Neural crest cell (in vitro differentiated cells): ENCODE measurements at places on chromosomes 16 and 17. TPM values are rescaled to one million over a fixed set of nuclear protein-coding genes. Genes with fewer than 3 reads are reported as not detected.

DNA sequence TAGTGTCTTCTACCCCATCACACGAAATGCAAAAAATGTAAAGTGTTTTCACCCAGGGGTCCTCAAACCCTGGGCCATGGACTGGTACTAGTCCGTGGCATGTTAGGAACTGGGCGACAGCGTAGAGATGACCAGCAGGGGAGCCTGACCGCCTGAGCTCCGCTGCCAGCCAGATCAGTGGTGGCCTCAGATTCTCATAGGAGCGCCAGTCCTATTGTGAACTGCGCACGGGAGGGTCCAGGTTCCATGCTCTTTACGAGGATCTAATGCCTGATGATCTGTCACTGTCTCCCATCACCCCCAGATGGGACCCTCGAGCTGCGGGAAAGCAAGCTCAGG lies 4.5 kb downstream of the SCARF1 start:
- peaks cover 33% of the 10 kb centered on the region for H3K27me3 ChIP-seq
- H3K4me3 ChIP-seq, result peak overlapping the region; percentile 33
- DNase-seq, result no peak
- H3K4me1 ChIP-seq, result peaks cover 40% of the 10 kb centered on the region
- H3K27ac ChIP-seq, result no peak overlapping the region
- no peaks in the 10 kb centered on the region for H3K36me3 ChIP-seq

GRCh38 chr17:28524476-28525424 lies 18.6 kb downstream of the FOXN1 start:
- H3K4me3 ChIP-seq, result no peak overlapping the region
- H3K27ac ChIP-seq, result peak overlapping the region; percentile 19
- H3K36me3 ChIP-seq, result no peaks in the 10 kb centered on the region
- no peaks in the 10 kb centered on the region for H3K4me1 ChIP-seq

- peak overlapping the region; percentile 57 for H3K4me3 ChIP-seq
- no peaks in the 10 kb centered on the region for H3K36me3 ChIP-seq
- peaks cover 56% of the 10 kb centered on the region for H3K4me1 ChIP-seq
- no peak for DNase-seq
These were observed 218.5 kb upstream of the CIBAR2 start for GRCh38 chr16:85330694-85331188.

KRT40 gene
- total RNA-seq, result not detected in 2 replicates

USP7 gene
- 151 and 162 TPM in 2 replicates for total RNA-seq

- no peaks in the 10 kb centered on the region for H3K27me3 ChIP-seq
- peaks cover 32% of the 10 kb centered on the region for H3K4me1 ChIP-seq
- H3K27ac ChIP-seq, result no peak overlapping the region
These were observed 24.5 kb upstream of the SUPT4H1 start for GRCh38 chr17:58376472-58377000.

DNA sequence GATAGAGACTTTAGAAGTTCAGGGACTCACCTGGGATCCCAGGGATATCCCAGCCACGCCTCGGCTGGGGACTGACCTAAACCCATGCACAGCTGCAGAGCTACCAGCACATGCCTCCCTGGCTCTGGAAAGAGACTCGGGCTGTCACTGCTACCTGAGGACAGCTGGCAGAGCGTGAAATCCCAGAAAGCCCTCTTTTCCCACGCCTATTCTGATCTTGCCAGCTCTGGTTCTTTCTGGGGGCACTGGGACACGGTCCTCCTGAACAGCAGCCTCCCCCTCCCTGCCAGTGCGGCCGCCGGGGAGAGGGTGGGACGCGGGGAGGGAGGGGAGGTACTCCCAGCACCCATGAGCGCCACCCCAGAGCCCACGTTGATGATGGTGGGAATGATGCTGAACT lies 10.8 kb downstream of the P2RX5 start:
- no peak overlapping the region for H3K4me3 ChIP-seq
- peaks cover 5% of the 10 kb centered on the region for H3K27me3 ChIP-seq
- H3K36me3 ChIP-seq, result no peaks in the 10 kb centered on the region
- no peak overlapping the region for H3K27ac ChIP-seq

DNA sequence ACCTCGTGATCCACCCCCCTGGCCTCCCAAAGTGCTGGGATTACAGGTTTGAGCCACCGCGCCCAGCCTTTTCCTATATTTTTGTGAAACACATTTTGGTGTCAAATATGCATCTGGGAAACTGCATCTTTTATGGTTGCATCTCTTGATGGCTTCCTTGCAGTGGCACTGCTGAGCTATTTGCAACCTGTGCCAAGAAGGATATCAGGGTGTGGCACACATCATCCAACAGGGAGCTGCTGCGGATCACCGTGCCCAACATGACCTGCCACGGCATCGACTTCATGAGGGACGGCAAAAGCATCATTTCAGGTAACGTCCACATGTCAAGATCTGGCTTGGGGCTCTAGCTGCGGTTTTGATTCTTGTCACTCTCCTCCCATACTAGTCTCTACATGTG lies 16.8 kb upstream of the USP43 start:
- H3K27me3 ChIP-seq, result peaks cover 12% of the 10 kb centered on the region
- no peaks in the 10 kb centered on the region for H3K36me3 ChIP-seq
- H3K4me1 ChIP-seq, result no peaks in the 10 kb centered on the region
- no peak overlapping the region for H3K4me3 ChIP-seq
- no peak for DNase-seq
- H3K27ac ChIP-seq, result no peak overlapping the region

NPTX1 gene
- 1.6 and 1.9 TPM in 2 replicates for total RNA-seq

DNA sequence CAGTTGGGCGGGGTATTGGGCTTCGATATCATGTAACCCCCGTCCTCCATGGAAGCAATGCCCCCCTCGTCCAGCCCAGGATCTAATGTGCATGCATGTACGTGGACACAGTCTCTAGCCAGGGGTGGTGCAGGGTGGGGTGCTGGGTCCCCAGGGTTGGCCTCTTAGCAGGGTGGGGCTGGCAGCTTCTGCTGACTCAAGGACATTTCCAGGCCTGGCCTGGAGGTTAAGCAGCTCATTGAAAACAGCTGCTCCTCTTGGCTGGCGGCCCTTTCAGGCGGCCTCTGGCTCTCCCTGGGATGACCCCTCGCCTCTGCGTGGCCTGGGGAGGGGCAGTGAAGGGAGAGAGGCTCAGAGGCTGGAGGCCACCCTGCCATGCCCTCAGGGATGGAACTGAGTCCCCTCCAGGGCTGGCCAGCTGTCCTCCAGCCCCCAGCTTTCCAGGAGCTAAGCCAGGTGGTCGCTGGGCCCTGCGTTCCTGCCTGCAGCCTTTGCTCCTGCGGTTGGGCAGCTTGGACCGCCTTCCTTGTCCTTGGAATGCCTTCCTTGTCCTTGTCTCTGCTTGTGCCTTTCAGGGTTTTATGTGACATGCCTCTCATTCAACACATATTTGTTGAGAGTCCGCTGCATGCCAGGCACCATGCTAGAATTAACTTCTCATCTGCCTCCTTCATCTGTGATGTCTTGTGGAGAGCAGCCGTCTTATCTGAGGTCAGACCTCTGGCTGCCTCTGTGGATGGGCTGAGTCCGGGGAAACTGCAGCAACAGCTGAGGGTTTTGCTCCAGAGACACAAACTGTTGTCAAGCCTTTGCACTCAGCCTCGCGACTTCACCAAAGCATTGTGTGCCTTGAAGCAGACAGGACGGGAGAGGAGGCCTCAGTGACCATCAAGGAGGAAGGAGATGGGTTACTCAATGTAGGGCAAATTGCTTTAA lies 26.6 kb downstream of the MRC2 start:
- H3K36me3 ChIP-seq, result no peaks in the 10 kb centered on the region
- DNase-seq, result no peak
- H3K4me1 ChIP-seq, result peaks cover 47% of the 10 kb centered on the region
- peak overlapping the region; percentile 81 for H3K4me3 ChIP-seq
- H3K27me3 ChIP-seq, result peaks cover 2% of the 10 kb centered on the region

DNA sequence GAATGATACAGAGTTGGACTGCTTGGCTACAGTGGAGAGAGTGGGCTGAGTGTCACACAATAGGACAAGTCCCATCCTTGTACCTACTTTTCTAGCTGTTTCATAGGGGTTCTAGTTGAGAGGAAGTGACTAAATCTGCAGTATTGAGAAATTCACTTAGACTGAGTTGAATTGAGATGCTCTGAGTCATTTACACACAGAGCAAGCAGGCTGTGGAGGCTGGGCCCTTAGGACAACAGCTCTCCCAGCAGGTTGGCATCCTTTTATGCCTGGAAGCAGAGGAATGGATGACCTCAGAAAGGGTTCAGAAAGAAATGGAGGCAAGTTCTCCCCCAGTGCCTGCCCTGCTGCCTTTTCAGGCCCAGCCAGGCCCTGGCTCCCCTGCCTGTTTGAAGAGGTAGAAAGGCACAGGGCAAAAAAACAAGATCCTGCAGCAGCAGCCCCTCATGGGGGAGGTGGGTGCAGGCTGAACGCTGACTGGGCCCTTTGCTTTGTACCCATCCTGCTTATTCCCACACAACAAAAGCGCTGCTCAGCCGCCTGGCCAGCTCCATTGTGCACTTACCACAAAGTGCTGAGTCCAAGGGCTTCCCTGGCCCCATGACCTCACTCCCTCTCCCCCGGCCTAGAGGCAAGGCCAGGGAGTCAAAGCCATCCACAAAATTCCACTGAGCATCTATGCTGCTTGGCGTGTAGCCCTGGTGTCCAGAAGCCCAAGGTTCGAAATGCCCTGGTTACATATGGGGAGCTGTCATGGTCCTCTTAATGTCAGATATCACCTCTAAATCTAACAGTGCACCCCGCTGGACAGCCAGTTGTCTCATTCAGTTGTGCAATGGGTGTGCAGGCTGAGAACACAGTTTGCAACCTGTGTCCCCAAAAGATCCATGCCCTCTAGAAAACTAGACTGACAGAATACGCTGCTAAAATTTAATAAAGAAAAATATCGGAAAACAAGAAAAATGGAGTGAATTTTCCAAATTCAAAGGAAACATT lies 5.4 kb upstream of the CRYBA1 start:
- peak; percentile 51 for DNase-seq
- H3K36me3 ChIP-seq, result no peaks in the 10 kb centered on the region
- no peaks in the 10 kb centered on the region for H3K27me3 ChIP-seq

GRCh38 chr17:64115822-64116534 lies 14.0 kb downstream of the ERN1 start:
- H3K4me3 ChIP-seq, result no peak overlapping the region
- DNase-seq, result no peak
- no peak overlapping the region for H3K27ac ChIP-seq
- H3K4me1 ChIP-seq, result peaks cover 6% of the 10 kb centered on the region
- H3K27me3 ChIP-seq, result no peaks in the 10 kb centered on the region
- no peaks in the 10 kb centered on the region for H3K36me3 ChIP-seq

GRCh38 chr17:70110443-70110880 lies 35.4 kb downstream of the KCNJ16 start:
- no peak overlapping the region for H3K27ac ChIP-seq
- no peaks in the 10 kb centered on the region for H3K4me1 ChIP-seq
- DNase-seq, result no peak
- no peaks in the 10 kb centered on the region for H3K27me3 ChIP-seq
- no peak overlapping the region for H3K4me3 ChIP-seq

- no peak overlapping the region for H3K27ac ChIP-seq
- no peak overlapping the region for H3K4me3 ChIP-seq
- H3K27me3 ChIP-seq, result peaks cover 17% of the 10 kb centered on the region
These were observed 158.5 kb upstream of the SHISA6 start for GRCh38 chr17:11082559-11082958.

- peaks cover 39% of the 10 kb centered on the region for H3K4me1 ChIP-seq
- no peaks in the 10 kb centered on the region for H3K27me3 ChIP-seq
- H3K27ac ChIP-seq, result no peak overlapping the region
- DNase-seq, result peak; percentile 22
- peak overlapping the region; percentile 100 for H3K4me3 ChIP-seq
These were observed 583 bp downstream of the ATXN2L start for GRCh38 chr16:28823291-28823872.

IL17C gene
- 0.23 TPM in 1 of 2 replicates, not detected in the other for total RNA-seq

DNA sequence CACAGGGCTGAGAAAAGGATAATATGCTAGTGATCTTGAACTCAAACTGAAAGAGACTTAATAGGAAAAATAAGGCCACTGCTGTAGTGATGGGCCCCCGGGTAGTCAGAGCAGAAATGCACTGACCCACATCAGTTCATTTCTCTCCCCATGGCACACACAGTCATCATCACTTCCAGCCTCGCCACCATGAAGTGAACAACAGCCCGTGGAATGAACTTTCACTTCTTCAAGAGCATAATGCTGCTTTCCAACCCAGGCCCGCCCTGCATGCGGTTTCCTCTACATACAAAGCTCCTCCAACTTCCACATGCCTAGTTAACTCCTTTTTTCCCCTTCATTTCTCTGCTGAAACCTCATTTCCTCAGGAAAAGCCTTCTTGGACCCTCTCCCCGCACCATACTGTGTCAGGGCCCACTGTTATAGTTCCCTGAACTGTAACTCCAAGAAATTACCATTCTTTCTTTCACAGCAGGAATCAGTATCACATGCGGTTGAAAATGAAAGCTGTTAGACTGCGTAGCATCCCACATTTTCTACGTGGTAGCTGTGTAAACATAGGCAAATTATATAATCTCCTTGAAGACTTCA lies 65.8 kb upstream of the SMIM36 start:
- H3K36me3 ChIP-seq, result no peaks in the 10 kb centered on the region
- H3K27me3 ChIP-seq, result peaks cover 2% of the 10 kb centered on the region
- no peak overlapping the region for H3K27ac ChIP-seq
- DNase-seq, result no peak
- H3K4me1 ChIP-seq, result no peaks in the 10 kb centered on the region

DNA sequence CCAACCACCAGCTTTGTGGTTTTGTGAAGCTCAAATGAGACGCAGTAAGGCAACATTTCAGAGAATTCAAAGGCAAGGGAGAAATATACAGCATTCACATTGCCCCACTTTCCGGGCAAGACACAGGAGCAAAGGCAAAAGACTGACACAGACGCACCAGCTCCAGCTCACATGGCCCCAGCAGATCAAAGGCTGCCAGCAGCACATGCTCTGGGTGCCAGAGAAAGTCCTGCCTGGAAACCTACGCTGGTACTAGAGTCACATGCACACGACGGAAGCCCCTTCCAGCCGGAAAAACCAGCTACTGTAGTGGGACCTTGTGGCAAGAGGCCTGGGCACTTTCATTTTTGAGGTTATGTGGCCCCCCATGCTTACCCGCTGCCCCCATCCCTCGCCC lies 50.1 kb downstream of the GTF3C1 start:
- peaks cover 26% of the 10 kb centered on the region for H3K36me3 ChIP-seq
- no peaks in the 10 kb centered on the region for H3K4me1 ChIP-seq
- H3K27me3 ChIP-seq, result no peaks in the 10 kb centered on the region
- no peak for DNase-seq
- H3K4me3 ChIP-seq, result no peak overlapping the region
- H3K27ac ChIP-seq, result no peak overlapping the region

DNA sequence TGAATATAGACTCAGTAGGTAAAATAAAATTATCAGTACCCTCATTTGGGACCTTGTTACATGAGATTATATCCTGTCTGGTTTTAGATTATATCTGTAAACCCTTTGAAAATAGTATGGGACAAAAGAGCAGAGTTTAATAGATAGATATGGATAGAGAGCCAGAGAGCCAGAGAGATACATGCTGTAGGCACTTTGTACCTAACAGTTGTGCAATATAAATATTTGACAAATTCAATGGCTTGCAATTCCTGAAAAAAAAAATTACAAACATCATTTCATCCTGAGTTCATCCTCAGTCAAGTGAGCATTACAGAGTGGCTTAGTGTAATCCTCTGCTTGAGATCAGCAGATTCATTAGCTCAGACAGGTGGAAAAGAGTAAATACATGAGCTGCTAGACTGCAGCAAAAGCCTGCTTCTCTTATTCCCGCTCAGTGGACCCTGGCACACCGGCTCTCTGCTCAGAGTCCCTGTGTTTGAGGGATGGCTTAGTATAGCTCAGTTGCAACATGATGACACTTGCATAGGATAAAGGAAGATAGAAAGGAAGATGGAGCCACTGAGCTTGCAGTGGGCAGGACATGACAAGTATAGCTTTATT lies 931.6 kb upstream of the GOT2 start:
- no peak for DNase-seq
- H3K36me3 ChIP-seq, result no peaks in the 10 kb centered on the region
- no peak overlapping the region for H3K27ac ChIP-seq
- H3K4me3 ChIP-seq, result no peak overlapping the region

HSD17B1 gene
- total RNA-seq, result 1.2 and 1.9 TPM in 2 replicates

BCAR1 gene
- 63.8 and 64.0 TPM in 2 replicates for total RNA-seq
